ENCODE measurements at places on chromosomes 12 and 14.

GRCh38 chr12:75782069-75782581, 249.5 kb downstream of the PHLDA1 start:
- DNase-seq, result no peak

- DNase-seq, result no peak
Observed at GRCh38 chr12:79662046-79662811, 28.5 kb downstream of the PAWR start.

DNA sequence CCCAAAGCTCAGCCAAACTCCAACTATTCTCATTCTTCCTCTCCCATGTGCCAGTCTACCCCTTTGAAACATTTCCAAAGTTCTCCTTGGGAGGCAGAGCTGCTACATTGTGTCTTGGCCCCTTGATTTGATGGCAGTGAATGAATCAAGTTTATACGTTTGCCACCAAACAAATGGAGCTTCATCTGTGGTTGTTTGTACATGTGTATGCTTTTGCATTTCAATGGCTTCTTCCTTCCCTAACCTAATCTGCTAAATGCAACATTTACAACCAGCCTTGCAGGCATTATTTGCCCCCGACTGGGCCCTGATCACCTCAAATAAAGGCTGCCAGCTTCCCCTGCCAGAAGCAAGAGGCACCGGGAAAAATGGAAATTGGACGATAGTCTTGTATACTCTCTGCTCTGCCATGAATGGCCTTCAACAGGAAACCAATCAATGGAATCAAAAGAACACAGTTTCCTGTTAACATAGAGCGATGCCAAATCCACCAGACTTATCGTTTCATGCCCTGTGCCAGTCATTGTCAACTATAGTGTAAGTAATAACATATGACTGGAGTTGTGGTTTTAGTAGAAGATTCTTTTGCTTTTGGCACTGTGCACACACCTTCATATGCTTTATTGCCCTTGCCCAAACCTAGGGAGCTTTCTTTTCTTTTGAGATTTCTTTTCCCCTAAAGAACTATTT, 97.8 kb downstream of the TMEM30B start:
- no peak for DNase-seq

- DNase-seq, result no peak
Observed at GRCh38 chr14:89637581-89637980, 220.5 kb upstream of the FOXN3 start.

GRCh38 chr14:93232159-93232558, 25.1 kb downstream of the UBR7 start:
- no peak for DNase-seq

DNA sequence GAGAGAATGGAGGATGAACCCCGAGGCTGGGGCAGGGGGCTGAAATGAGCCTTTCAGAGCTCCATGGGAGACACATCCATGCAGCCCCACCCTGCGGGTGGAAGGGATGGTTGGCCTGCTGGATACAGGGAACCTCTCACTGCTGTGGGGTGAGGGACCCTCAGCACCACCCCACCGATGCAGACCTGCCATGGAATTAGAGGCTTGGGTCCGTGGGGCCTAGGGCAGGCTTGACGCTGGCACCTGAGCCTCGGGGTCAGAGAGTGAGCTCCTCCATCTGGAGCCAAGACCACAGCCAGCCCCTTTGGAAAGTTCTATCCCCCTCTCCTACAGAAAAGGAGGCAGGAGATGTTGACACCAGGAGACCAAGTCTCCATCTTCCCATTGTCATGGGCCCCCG, 7.4 kb upstream of the KRT74 start:
- DNase-seq, result peak; percentile 52

GRCh38 chr14:94992046-94992445, 165.3 kb downstream of the DICER1 start:
- no peak for DNase-seq

DNA sequence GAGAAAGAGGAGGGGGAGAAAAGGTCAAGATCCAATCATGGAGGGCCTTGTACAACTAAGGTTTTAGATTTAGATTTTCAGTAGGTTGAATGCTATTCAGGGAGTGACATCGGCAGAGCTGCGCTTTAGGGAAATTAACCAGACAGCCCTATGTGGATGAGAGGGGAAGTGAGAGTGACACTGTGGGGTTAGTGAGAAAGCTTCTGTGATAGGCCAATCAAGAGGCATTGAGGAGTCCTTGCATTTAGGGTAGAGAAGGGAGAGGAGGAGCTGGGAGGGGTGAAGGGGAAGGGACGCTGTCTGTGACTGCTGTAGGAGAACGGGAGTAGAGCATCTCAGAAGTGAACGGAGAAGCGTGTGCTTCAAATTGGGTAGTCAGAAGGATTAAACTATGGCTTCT, 3.4 kb downstream of the HSD17B6 start:
- DNase-seq, result no peak

- no peak for DNase-seq
Observed at GRCh38 chr12:128914908-128915563, 61.8 kb downstream of the GLT1D1 start.

GRCh38 chr14:86665975-86666374, 1136.0 kb downstream of the FLRT2 start:
- DNase-seq, result no peak

DNA sequence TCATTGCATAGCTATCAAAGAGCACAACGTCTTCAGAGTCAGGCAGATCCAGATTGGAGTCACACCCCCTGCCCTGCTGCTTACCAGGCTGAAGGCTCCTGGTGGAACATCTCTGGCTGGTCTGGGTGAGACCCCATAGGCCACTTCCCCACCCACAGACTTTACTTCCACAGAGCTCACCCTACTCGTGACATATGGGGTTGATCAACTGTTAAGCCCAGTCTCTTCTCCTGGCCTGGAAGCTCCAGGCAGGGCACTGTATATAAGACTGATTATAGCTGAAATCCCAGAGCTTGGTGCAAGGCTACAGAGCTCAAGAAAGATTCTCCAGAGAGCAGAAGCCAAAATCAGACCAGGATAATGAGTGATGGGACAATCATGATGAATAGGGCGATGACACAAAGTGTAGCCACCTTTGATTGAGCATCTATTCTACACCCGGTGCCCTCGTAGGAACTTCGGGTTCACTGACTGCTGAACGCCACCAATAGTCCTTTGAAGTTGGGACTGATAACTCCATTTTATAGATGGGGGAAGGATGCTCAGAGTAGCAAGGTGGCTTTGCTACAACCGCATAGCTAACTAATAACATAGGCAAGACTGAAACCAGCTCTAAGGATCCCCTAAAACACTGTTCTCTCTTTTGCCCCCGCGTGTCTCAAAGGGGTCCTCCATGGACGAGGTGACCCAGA, 287.8 kb downstream of the BCL11B start:
- no peak for DNase-seq

DNA sequence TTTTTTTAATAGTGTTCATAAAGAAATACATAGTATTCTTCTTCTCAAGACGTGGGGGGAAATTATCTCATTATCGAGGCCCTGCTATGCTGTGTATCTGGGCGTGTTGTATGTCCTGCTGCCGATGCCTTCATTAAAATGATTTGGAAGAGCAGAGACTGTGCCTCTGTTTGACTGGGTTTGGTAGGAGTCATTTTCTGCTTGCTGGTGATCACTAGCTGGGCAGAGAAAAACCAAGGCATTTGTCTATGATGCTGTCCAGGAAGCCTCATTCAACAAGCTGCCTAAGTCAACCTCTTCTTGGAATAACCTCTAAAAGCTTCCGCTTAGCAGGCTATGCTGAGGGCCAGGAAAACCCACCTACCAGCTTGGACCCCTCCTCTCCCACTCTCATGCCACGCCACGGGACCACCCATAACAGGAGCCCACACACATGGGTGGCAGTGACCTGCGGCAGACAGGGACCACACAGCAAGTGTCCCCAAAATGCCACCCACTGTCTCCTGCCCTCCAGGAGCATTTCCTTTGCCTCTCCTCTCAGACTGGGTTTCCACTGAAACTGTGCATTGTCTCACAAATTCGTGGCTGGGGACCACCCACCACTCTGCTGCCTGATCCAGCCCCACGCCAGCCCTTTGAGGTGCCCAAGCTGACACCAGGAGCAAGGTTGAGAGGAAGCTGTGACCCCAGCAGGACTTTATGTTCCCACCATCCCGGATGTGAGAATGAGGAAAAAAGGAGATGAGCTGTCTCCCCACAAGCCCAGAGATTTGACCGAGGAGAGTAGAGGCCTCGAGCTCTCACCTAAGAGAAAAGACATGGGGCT, 36.8 kb downstream of the DAD1 start:
- no peak for DNase-seq

DNA sequence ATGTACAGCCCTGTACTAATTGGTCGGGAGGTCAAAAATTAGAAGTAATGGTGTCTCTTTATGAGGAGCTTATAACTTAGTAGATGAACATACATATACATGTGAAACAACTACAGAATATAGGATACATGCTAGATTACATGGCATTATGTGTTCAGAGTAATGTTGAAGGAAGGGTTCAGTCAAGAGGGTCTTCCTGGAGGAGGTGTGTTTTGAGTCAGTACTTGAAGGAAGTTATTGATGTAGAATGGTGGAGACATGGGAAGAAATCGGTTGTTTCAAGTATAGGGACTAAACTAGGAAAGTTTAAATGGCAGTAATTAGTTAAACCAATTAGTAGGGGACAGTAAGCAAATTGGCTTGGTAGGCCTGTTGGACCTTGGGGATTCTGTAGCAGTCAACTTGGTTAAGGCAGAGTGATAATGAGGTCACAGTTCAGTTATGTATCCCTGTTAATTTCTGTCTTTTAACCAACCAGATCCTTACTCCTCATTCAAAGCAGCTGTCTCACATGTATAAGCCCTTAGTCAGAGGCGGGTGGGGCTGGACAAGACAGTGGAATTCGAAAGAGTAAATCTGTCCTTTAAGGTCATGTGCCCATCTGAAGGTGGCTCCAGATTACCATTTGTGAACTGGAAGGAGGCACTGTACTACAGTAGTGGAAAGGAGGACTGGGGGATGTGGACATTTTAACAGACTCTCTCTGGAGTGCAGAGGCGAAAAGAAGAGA, 3.5 kb upstream of the ANKRD52 start:
- DNase-seq, result peak; percentile 95

GRCh38 chr14:105845725-105846309, 319.4 kb downstream of the TMEM121 start:
- no peak for DNase-seq

DNA sequence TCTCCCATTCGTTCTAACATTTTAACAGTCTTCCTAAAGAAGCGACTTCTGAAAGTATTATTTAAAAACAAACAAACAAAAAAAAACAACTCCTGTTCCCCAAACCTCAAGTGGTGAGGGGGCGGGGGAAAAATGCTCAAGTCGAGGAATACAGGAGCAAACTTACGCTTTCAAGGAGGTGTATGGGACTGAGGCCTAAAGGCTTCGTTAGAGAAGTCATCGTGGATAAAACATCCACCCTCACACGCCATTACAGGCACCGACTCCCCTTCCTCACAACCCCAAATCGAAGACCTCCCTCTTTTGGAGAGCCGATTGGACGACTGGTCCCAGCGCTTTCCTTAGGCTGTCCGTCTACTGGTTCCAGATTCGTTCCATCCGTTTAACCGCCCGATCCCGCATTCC, 693 bp downstream of the CBX5 start:
- no peak for DNase-seq

Measured in islet precursor cell (in vitro differentiated cells).